Hematopoietic multipotent progenitor cell treated with erythropoietin and hydrocortisone succinate and interleukin-3 and kit ligand, for 8 days (in vitro differentiated cells): ENCODE measurements at places on chromosomes 3 and 15.

DNA sequence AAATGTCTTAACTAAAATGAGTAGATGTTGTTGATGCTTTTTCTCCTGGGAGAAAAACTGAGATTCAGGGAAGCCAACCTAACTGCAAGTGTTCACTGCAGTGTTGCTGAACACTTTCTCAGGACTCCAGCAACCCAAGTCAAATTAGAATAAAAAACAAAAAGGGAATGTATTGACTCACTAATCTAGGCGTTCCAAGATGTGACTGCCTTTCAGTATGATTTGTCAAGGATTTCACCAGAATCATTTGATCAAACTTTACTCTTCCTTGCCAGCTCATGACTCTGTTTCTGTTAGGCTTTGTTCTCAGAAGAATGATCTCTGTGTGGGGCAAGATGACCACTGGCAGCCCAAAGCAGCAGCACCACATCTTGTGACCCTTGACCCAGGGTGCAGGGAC lies 364.0 kb downstream of the CACNA2D3 start:
- no peak for DNase-seq

GRCh38 chr3:48403533-48404439 lies 26.1 kb downstream of the PLXNB1 start:
- DNase-seq = no peak

- no peak for DNase-seq
These were observed 57.0 kb downstream of the ARHGEF26 start for GRCh38 chr3:154178172-154178571.

DNA sequence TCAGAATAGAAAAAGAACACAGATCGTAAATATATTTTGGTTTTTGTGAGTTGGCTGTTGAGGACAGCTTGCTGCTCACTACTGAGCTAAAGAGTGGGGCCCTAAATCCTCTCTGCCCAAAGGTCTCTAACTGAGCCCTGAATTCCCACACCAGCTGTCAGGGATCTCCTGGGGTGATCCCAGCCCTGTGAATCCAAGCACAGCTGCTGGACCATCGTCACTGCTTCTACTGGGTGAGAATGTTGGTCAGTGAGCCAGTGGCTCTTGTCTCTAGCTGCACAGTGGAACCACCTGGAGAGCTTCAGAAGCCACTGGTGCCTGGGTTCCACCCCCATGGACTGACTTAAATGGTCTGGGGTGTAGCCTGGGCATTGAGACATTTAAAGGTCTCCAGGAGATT lies 90.5 kb upstream of the IL12A start:
- DNase-seq = no peak

- peak; percentile 98 for DNase-seq
These were observed 122.3 kb downstream of the EFHB start for GRCh38 chr3:19811689-19812088.

- DNase-seq = no peak
These were observed 58.9 kb downstream of the ABCC5 start for GRCh38 chr3:183958775-183959174.

DNA sequence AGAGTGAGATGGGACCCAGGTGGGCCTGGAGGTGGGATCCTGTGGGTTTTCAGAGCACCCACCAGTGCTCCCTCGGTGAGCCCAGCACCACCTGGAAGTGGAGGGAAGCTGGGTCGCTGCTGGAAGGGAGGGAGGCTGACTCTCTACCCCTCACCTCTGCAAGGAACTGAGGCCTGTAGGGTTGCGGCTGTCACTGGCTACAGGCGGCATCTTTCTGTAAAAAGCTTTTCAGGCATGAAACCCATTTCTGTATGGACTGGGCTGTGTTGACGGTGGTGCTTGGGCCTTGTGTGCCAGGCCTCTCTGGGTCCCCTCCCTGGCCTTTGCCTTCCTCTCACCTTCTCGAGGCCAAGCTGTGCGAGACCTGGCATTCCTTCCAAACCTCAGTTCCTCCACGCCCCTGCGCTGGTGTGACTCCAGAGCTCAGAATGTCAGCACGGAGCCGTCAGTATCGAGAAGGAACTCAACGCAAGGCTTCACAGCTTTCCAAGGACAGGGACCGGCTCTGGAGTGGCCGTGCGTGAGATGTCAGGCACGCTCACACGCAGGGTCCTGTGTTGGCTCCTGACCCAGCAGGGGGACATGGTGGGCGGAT lies 16.6 kb downstream of the ABTB1 start:
- no peak for DNase-seq

- no peak for DNase-seq
These were observed 57.3 kb upstream of the SNTN start for GRCh38 chr3:63595221-63595620.

GRCh38 chr3:157754451-157754850 lies 251.2 kb upstream of the VEPH1 start:
- DNase-seq = no peak

DNA sequence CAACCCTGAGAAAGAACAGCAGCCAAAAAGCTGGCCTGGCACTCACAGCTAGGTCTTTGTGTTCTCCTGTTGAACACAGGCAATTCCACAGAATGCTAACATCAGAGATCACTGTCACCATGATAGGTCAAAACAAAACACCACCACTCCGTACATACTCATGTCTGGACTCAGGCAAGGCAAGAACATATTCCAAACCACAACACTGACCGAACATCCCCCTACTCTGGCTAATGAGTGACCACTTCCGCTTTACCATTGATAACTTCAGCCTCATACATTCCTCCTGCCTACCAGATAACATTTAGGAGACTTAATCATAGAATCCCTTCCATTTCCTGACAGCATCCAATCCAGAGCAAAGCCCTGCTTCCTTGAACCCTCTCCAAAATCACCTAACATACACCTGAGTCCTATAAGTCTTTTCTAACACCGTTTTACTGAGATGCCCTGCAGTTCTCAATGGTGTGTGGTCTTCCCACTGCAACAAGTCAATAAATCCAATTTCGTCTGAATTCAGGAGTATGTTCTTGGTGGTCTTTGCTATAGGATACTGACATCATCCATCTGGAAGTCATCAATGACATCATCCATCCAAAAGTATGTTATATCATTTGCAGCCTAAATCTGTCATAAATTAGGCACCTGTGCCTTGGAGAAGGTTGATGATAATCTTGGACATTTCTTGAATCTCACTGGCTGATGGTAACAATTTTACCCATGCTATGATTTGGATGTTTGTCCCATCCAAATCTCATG lies 23.7 kb downstream of the RIOX2 start:
- no peak for DNase-seq

DNA sequence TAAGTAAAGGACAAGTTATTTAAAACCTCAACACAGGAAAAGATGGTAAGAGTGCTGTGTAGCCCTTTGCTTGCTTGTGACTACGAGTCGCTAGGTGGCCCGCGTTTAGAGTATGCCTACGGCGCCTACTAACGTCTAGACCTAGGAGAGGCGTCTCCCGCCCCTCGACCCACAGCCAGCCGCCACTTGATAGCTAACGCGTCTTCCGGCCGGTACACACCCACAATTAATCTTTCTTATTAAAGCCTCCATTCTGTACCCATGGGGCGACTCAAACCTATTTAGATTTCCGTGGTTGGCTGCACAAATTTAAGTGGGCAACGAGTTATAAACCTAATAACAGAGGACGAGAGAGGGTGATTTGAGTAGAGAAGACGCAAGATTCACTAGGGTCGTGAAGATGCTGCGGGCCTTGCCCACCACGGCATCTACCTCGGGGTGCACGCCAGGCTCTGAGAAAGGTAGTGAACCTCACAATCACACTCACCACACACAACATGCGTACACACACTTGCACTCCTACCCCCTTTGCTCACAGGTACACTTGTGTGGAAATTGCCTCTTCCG lies 12.0 kb downstream of the SOX2 start:
- DNase-seq = no peak

DNA sequence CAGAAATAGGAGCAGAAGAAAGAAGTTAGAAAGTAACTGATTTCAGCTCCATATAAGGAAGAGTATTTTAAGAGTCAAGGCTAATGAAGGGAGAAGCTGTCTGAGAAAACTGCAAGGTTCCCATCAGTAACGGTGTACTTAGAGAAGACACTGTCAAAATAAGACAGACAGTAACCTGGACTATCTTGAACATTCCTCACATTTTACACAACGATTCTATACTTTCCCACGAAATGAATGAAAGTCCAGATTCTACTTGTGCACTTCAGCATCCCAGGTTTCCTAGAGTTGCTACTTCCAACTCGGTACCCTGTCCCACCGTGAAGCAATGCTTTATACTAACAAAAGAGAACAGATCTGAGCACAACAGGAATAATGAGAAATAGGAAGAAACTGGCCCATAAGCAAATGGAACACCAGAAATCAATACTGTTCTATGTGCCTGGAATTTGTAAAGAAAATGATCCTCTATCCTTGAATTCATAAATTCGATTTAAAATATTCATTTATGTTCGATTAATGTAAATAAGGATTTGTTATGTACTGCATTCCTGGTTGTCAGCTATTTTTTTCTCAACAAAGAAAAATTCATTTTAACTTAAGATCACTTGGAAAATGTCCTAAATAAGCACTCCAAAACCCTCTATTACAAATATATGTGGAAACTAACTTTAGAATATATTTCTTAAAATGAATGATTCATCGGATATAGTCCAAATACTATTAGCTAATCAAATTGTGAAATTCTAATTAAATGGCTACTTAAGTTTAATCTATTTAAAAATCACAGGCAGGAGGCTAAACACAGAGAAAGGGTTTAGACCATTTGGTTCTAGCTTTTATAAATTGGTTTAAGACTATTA lies 1.5 kb downstream of the C3orf70 start:
- DNase-seq = no peak

DNA sequence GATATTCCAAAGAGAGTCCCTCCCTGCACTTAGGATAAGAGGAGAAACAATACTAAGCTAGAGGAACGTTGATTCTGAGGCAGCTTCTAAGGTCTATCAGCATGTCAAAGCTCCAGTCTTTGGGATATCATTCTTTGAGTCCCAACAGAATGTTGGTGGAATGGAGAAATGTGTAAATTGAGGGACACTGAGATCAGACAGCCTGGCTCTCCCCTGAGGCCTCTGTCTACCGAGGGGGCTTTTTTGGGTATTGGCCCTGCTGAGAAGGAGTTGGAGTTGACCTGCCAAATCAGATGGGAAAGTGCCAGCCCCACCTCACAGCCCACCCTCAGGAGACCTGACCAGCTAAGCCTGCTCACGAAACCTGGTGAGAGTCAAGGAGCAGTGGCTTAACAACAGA lies 27.6 kb upstream of the LRTM1 start:
- no peak for DNase-seq

DNA sequence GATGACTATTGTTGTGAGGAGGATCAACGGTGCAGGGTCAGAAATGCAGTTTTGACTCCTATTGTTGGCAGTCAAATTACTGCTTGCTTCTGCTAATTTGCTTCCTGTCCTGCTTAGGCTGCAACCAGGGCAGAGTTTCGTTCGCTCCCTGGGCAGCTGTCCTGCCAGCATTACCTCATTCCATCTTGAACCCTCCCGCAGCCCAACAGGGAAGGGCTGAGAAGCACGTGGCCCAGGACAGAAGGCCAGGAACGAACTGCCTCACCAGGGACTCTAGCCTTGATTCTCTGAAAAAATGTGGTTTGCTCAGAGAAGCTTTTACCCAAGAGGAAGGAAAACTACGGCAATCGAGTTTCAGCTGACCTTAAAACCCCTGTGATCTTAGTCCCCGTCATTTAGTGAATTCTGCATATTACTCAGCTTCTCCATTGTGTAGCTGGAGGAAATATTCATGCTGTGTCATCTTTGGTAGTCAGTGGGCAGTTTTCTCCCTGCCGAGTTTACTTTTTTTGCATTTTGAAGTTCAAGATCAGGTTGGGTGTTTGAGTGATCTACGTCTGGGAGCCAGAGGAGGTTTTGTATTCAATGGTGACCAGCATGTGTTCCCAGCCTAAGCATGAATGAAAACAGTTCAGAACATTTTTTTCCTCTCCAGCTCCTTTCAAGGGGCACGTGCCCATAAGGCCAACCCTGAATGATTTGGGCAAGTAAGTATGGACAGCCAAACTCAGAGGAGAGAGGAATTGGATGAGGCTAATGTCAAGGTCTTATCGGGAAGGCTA lies 23.0 kb downstream of the TLNRD1 start:
- peak; percentile 9 for DNase-seq

DNA sequence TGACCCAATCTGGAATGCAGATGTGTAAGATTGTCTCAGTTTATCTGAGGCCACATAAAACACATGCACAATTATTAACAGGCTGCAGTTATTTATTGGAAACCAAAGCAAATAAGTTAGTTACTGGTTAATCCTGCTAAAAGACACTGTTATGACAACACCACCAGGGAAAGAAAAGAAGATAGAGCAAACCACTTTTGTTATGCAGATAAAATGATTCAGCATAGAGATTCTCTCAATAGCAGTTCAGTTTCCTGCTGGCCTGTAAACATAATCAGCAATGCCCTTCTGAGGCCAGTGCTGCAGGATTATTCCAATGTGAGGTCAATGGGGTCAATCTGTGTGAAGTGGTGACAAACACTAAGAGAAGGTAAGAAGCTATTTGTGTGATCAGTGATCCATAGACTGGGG lies 244.4 kb downstream of the ZBTB20 start:
- DNase-seq = peak; percentile 51

DNA sequence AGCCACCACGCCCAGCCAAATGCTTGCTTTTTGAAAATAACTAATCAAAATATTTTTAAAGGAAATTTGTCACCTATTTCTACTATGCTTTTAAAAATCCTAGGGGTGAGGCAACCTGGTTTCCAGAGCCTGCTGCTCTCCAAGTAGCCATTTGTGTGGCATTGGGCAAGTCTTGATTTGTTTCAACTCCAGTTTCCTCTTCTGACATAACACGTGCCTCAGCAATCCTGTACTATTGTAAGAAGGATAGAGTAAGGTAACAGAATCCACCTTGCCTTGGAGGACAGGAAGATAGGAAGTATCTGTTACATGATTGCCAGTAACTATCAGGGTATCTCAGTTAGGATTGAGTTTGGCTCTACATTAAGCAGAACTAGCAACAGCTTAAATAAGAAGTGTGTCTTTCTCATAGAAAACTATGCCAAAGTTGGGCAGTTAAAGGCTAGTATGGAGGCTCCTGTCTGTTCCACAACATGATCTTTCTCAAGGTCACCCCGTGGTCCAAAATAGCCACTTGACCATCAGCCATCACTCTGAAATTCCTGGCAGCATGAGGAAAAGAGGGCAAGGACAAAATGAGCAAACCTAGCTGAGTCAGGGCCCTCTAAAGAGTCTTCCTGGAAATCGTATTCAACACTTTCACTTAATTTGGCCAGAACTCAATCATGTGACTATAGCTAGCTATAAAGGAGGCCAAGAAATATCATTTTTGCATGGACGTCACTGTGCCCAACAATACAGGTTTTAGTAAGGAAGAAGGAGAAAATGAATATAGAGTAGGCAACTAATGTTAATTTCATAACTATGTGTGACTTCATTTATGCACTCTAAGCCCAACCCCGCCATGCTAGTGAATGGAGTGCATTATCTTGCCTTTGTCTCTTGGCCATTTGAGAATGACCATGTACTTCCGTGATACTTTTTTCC lies 66.1 kb downstream of the HMG20A start:
- no peak for DNase-seq

DNA sequence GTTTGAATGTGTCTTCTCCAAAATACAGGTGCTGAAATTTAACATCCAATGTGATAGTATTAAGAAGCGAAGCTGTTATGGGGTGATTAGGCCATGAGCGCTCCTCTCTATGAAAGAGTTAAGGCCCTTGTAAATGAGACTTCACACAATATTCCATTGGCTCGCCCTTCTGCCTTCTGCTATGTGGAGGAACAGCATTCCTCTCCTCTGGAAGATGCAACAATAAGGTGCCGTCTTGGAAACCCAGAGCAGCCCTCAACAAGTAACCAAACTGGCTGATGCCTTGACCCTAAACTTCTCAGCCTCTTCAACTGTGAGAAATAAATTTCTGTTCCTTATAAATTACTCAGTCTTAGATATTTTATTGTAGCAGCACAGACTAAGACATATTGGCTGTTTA lies 874.6 kb downstream of the ROBO1 start:
- no peak for DNase-seq
